ENCODE measurements at places on chromosomes 4 and X. TPM values are rescaled to one million over a fixed set of nuclear protein-coding genes. Genes with fewer than 3 reads are reported as not detected.
A peak's percentile ranks its signal among the peaks of the same experiment; 100 is the strongest.

The BEND2 gene
- total RNA-seq, result not detected

DNA sequence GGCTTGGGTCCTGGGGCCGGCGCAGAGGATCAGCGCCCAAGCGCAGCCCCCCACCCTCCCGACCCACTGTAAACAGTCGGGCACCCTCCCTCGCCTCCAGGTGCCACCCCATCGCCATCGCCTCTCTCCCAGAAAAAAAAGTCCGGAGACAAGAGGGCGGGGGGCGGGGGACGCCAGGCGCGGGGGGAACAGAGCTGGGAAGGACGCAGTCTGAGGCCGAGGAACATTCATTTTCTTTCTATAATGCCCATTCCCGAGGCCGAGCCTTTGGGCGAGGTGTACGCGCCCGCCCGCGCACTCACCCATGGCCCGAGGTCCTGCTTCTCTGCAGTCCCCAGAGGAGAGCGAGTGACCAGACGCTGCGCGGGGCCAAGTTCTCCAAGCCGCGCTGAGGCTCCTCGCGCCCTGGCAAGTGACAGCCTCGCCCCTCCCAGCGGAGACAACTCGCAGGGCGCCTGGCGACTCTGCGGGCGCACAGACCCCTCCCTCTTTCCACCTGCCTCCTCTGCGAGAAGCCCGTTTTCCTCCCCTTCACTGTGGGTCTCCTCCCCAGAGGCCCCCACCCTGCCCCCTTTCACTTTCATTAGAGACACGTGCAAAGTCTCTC, 63.5 kb upstream of the WDR17 start:
- DNase-seq, result peak; percentile 48

DNA sequence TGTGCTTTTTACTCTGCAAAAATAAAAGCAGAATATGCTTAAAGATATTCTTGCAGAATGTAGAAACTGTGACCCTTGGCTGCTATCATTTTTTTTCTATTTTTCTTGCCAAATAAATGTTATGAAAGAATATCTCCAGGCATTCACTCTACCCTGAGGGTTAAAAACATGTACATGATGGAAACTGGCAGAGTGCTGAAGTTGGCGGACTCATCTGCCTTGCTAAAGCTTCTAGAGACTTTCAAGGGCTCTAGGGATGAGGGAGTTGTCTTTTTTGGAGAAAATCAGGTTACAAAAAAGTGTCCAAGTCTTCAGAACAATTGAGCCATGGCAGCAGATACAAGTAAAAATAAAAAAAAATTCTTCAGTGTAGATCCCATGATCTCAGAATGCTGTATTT, 40.5 kb upstream of the NRK start:
- no peak for DNase-seq

DNA sequence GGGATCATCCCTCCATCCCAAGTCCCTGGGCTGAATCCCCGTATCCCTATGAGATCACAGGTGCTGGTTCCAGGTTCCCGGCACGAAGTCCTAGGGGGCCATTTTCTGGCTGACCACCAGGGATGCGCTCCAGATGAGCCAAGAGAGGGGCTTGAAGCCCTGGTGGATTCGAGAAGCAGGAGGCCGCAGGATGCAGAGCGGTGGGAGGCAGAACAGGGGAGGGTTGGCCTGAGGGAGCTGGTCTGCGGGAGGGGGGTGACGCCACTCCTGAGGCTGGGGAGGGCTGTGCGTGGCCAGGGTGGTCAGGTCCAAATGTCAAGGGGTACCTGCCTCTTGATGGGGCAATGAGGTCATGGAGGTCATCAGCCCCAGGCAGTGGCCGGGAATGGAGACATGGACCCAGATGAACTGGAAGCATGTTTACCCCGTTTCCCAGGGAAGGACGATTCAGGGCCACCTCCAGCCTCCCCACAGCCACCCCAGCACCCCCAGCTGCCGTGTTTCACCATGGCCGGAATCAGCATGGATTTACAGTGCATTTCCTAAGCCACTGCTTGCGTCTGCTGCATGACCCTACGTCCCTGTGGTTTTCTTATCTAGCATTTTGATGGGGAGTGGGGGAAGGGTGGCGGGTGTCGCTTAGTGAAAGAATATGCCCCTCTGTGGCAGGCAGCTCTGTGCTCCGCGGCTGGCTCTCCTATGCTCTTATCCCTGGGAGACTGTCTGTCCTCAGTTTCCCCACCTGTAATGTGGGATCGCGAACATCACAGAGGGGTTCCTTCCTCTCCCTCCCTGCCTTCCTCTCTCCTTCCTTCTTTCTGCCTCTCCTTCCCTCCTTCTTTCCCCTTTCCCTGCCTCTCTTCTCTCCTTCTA, 17.0 kb upstream of the HTRA3 start:
- DNase-seq, result no peak

GRCh38 chrX:42106556-42106955, 183.2 kb upstream of the CASK start:
- DNase-seq, result no peak

- no peak for DNase-seq
These were observed 115.1 kb upstream of the PNPLA4 start for GRCh38 chrX:8042304-8042703.

DNA sequence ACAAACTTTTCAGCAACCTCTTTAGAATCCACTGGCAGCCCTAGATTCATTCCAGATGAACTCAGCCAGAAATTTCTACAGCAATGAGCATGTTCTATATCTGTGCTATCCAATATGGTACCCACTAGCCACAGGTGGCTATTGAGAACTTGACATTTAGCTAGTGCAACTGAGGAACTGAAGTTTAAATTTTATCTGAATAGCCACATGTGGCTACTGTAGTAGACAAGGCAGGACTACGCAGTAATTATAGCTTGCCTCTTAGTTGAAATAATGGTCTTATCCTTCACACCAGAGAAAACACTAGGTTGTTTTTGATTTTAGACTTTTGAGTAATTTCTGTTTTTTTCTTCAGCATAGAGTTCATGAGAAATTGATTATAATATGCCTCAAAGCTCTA, 2.6 kb upstream of the TCEANC start:
- DNase-seq, result no peak

GRCh38 chrX:74534569-74535038, 79.8 kb downstream of the RLIM start:
- DNase-seq, result no peak

- peak; percentile 55 for DNase-seq
These were observed 1.6 kb downstream of the SEPTIN11 start for GRCh38 chr4:76950956-76951671.

- no peak for DNase-seq
These were observed 76.5 kb downstream of the STIM2 start for GRCh38 chr4:26937139-26937538.
